ENCODE measurements at places on chromosomes 1 and 21. TPM values are rescaled to one million over a fixed set of nuclear protein-coding genes. Genes with fewer than 3 reads are reported as not detected.

DNA sequence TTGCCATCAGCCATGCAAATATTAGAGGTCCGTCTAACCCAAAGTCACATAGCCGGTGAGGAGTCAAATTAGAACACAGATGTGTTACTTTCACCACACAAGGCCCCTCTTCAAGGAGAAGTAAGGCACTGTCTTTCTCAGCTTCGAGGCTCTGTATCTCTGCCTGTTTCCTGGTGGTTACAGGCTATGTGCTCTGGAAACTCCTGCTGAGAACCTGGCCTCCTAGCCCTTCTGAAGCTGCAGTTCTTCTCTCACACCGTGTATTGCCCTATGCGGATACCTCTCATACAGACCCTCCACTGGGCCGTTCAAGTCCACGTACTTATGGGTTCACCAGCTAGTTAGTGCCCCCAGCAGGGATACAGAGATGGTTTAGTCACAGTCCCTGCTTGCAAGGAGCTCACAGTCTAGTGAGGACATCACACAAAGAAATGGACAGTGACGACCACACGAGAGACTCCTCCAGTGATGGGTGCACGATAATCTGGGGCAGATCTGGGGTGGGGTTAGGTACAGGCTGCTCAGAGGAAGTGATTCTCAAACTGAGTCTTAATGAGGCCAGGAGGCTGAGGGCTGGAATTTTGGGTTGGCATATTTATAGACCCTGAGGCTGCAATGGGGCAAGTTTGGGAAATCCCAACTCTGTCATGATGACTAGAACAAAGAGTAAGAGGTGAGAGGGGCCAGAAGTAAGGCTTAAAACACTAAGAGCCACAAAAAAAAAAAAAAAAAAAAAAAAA is 22.8 kb upstream of the ELOA start:
- DNase-seq, result no peak

GRCh38 chr1:9797049-9797448 is 26.7 kb downstream of the CLSTN1 start:
- no peak for DNase-seq

GRCh38 chr1:213060836-213061235 is 9.8 kb downstream of the RPS6KC1 start:
- DNase-seq, result no peak

DNA sequence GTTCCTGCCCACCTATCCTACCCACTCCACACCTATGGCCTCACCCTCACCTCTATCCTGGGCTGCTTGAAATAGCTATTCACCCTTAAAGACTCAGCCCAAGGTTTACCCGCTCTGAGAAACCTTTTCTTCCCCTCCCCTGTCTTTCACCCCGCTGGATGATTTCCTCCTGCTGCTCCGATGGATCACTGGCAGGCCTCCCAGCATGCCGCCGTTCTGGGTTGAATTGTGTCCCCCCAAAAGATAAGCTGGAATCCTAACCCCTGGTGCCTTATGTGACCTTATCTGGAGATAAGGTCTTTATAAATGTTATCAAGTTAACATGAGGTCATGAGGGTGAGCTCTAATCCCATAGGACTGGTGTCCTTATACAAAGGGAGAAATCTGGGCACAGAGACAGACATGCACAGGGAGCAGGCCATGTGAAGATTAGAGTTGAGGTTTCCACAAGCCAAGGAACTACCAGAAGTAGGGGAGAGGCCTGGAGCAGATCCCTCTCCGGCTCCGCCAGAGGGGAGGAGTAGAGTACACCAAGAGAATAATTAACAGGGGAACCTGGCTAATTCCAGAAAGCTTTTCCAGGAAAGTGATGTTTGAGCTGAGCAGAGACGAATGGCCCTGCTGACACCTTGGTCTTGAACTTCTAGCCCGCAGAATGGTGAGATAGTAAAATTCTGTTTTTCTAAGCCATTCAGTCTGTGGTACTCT is 110.0 kb upstream of the SERBP1 start:
- no peak for DNase-seq

BSND gene
- not detected for polyA plus RNA-seq

Data from right lung (tissue), 10 donors.